Activated CD8-positive, alpha-beta memory T cell treated with anti-CD3 and anti-CD28 coated beads, Interleukin-2, amount 50 U/mL, for 4 hours (primary cell): ENCODE measurements at places on chromosomes 11 and 22.

DNA sequence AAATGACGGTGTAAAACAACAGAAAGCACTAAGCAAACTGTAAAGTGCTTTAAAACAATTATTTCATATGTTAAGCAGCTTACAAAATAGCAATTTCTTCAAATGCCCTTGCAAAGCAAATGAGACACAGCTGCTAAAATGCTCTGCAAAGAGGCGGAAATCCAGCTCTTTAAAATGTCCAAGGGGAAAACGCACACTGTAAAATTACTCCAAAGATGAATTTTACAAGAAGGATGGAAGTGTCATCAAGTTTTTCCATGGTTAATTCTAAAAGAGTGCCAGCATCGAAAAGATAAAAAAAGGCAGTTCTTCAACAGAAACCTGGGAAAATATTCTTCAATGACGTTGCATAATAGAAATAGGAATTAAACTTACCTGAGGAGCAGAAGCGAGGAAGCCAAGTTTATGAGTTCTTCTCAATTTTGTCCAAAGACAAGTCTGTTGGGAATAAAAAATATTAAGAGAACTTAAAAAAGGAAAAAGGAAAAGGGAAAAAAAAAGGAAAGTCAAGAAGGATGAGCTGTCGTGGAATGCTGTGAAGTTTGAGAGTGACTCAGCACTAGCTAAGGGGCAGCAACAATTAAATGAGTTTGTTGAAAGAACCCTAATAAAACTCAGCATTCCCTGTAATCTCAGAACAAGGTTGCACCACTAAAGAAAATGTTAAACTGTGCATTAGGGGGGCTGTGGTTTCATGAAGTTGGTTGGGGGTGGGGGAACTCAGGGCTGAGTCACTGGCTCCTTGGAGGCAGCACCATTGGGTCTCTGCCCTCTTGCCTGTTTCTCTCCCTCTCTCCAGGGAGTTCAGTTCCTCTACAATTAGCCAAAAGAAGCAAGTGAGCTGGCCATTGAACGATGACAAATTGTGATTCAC, 64.2 kb upstream of the BLID start:
- no peak for DNase-seq

- DNase-seq = no peak
These were observed 56.4 kb upstream of the SYN3 start for GRCh38 chr22:33114565-33114964.

- no peak for DNase-seq
These were observed 111.8 kb downstream of the CTNND1 start for GRCh38 chr11:57873196-57873911.

DNA sequence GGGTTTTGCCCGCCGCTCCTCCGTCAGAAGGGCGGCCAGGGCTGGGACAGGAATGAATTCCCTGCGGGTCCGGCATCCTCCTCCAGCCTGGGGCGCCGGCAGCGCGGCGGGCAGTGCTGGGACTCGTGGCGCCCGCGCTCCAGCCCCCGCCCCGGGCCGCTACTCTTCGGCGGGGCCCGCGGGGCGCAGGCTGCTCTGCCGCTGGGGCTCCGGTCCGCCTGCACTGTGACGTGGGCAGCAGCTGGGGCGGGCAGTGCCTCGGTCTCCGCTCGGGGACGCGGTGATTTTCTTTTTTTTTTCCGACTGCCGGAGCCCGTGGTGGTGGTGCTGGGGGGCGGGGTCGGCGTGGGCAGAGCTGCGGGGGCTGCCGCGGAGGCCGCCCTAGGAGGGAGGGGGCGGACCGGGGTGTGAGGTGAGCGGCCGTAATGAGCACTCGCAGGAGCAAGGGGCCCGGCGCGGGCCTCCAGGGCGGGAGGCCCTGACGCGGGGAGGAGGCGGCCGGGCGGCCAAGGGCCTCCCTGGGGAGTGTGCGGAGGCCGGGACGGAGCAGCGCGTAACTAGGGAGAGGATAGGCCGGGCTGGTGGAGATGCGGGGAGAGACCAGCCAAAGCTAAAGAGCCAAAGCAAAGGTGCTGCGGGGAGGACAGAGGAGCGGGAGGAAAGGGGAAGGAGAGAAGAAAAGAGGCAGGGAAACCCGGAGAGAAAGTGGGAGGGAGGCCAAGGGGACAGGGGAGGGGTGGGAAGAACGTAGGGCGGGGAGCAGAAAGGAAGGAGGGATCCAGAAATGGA, 73.3 kb upstream of the ZBED5 start:
- DNase-seq = peak; percentile 59

GRCh38 chr11:36019722-36020121, 75.9 kb downstream of the LDLRAD3 start:
- no peak for DNase-seq

GRCh38 chr11:126359431-126360048, 4.1 kb downstream of the ST3GAL4 start:
- DNase-seq = no peak
